ENCODE measurements at places on chromosomes 3 and 15.

GRCh38 chr3:179418610-179419009 is 32.7 kb downstream of the GNB4 start:
- no peaks in the 10 kb centered on the region for H3K4me1 ChIP-seq
- no peak overlapping the region for H3K4me3 ChIP-seq
- H3K27ac ChIP-seq: no peak overlapping the region
- no peaks in the 10 kb centered on the region for H3K27me3 ChIP-seq

DNA sequence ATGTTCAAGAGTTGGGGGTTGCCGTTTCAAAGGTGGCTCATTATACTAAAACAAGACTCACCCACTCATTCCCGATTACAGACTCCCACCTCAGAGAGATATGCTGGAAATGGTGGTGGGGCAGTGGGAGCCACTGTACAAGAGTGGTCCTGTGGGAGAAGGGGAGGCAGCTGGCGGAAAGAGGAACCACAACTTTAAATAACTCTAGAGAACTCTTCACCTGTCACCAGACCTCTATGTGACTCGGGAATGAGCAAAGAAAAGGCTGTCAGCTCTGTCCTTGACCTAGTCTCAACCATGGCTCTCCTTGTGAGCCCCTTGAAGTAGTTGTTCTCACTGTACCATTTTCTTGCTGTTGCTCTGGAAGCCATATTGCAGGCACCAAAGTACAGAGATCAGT is 293.8 kb downstream of the CHST2 start:
- no peak for DNase-seq
- no peaks in the 10 kb centered on the region for H3K36me3 ChIP-seq
- no peak overlapping the region for H3K27ac ChIP-seq
- no peak overlapping the region for H3K4me3 ChIP-seq
- H3K27me3 ChIP-seq: peaks cover 2% of the 10 kb centered on the region

GRCh38 chr3:49199239-49199899 is 28.0 kb downstream of the KLHDC8B start:
- no peaks in the 10 kb centered on the region for H3K4me1 ChIP-seq
- no peak overlapping the region for H3K27ac ChIP-seq
- H3K4me3 ChIP-seq: no peak overlapping the region

GRCh38 chr3:160143482-160143881 is 81.7 kb upstream of the C3orf80 start:
- H3K4me3 ChIP-seq: no peak overlapping the region
- H3K27ac ChIP-seq: no peak overlapping the region
- no peaks in the 10 kb centered on the region for H3K27me3 ChIP-seq
- H3K36me3 ChIP-seq: no peaks in the 10 kb centered on the region

Data from neural crest cell (in vitro differentiated cells).